Putamen (tissue), 1 donor: ENCODE measurements at places on chromosomes 1 and 21.
A peak's percentile ranks its signal among the peaks of the same experiment; 100 is the strongest.

GRCh38 chr21:45511661-45512431 is 30.4 kb downstream of the SLC19A1 start:
- DNase-seq, result no peak

DNA sequence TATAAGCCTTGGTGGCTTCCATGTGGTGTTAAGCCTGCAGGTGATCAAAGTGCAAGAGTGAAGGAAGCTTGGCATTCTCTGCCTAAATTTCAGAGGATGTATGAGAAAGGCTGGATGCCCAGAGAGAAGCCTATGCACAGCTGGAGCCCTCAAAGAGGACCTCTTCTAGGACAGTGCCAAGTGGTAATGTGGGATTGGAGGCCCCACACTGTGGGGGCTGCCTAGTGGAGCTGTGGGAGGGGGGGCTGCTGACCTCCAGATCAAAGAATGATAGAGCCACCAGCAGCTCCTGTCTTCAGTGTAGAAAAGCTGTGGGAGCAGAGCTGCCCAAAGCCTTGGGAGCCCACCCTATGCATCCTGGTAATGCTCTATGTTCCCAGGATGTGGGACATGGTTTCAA is 1512.7 kb upstream of the TPTE start:
- DNase-seq, result no peak

- DNase-seq, result no peak
Measured at GRCh38 chr1:154501423-154502065, 475 bp upstream of the TDRD10 start.

DNA sequence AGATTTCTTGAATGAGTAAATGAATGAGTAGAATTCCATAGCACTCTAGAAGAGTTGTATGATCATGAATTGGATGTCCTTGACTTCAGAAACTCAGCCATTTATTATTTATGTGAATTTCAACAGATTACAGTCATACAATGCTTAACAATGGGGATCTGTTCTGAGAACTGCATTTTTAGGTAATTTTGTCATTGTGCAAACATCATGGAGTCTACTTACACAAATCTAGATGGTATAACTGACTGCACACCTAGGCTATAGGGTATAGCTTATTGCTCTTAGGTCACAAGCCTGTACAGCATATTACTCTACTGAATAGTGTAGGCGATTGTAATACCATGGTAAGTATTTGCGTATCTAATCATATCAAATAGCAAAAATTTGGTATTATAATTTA is 59.6 kb downstream of the PRRX1 start:
- no peak for DNase-seq

GRCh38 chr1:54229281-54229891 is 29.4 kb downstream of the MRPL37 start:
- no peak for DNase-seq

DNA sequence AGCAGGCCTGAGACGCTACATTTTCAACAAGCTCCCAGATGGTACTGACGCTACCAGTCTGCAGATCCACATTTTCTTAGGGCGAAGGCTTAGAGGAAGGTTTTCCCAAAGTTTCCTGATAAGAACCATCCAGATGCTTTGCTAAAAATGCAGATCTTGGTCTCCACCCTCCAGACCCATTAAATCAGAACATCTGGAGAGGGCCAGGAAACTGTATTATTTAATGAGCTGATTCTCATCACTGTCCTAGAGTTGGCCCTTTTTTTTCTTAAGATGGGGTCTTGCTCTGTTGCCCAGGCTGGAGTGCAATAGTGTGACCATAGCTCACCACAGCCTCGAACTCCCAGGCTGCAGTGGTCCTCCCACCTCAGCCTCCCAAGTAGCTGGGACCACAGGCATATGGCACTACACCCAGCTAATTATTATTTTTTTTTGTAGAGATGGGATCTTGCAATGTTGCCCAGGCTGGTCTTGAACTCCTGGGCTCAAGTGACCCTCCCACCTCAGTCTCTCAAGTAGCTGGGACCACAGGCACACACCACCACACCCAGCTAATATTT is 67.2 kb upstream of the EFHD2 start:
- DNase-seq, result no peak

- no peak for DNase-seq
Measured at GRCh38 chr1:107640207-107640606, 324.8 kb downstream of the VAV3 start.

DNA sequence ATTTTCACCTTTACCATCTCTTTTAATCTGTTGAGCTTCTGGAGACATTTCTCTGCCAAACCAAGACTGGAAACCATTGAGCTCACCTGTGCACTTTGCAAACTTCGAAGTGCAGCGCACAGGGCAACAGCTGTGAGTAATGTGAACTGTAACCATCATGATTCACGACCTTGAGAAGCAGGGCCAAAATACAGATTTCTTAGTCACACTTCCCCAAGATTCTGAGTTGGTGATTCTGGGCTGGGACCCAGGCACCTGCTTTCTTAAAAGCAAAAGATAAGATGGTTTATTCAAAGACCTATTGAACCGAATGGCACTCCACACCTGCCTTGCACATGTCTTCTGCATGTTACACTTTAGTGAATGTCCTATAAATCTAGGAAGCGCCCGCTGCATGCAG is 10.2 kb downstream of the AGTRAP start:
- DNase-seq, result no peak

- DNase-seq, result no peak
Measured at GRCh38 chr1:212545941-212546635, 62.5 kb upstream of the ATF3 start.

DNA sequence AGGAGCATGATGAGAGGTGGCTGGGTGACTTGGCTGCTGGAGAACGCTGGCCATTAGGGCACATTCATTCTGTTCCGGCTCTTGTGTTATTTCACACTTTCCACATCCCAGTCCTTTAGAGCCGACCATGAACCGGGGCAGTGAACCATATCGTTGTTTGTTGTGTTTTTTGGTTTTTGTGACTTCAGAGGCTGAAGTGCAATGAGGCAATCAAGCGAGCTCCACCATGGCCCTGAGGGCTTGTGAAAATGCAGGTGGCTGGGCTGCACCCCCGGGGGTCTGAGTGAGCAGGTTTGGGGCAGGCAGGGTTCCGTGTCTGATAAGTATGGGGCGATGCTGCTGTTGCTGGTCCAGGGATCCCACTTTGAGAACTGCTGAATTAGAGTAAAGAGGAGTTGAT is 23.7 kb downstream of the ABCG1 start:
- DNase-seq, result no peak

- no peak for DNase-seq
Measured at GRCh38 chr1:233614743-233615521, 1.0 kb downstream of the KCNK1 start.

DNA sequence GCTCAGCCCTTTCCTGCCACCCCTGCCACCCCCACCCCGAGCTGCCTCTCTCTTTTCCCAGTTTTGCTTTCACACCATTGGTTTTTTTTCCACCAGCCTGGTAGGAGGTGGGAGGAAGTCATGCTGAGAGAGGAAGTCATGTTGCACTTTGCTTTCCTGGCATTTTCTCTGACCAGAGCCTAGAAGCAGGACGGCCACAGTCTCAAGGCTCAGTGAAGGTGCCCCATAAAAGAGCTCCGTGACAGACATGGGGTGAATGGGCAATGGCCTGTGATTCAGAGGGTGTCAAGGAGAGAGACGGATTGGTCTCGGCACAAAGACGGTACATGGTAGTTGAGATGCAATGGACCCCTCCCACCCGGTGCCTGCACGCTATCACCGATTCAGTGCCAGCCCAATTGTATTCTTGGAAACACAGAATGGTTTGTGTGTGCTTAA is 42.1 kb upstream of the DMRTB1 start:
- no peak for DNase-seq

- DNase-seq, result no peak
Measured at GRCh38 chr1:185846672-185847444, 112.7 kb downstream of the HMCN1 start.

- DNase-seq, result no peak
Measured at GRCh38 chr1:31678681-31679080, 25.1 kb downstream of the COL16A1 start.

DNA sequence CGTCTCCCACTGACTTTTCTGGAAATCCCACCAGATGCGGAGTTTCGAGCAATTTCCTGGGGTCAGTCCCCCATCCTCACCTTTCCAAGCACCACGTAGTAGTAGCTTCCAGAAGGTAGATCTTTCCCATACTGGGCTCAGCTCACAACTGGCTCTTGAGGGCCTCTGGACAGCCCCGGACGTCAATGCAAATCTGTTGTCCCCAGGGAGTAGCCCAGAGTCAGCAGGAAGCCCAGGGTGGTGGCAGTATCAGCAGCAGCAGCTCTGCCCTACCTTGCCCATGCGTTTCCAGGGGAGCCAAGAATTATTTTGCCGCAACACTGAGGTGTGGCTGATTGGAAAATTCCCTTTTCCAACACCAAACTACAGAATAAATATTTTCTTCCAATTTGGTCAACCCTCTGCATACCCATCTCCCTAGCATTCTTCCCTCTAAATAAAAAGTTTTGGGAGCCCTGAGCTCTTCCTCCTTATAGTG is 70.3 kb downstream of the CD46 start:
- DNase-seq, result no peak

DNA sequence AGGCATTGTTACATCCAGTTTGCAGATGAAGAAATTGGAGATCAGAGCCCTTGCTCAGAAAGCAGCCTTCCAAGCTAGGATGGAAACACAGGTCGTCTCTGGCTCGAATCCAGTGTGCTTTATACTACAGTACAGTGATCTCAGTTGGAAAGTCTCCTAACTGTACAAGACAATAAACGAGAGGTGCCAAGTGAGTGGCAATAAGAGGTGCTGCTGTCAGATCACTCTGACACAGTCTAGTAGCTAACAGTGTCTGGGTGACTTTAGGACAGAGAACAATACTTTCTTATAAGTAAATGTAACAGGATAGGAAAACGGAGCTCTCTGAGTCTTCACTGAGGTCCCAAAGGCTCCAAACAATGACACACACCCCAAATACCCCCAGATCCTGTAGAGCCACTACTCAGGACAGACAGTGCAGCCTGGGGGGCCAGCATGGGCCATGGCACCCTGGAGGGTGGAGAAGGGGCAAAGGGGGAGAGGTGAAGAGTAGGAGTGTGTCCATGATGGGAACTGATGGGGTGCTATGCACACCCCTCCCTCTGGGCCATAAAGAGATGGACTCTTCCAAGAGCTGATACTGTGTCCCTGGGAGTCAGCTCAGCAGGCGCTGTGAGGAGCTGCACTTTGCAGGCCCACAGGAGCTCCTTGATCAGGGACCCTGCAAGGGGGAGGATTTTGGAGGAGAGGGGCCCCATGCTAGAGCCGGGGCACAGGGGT is 3.3 kb downstream of the SH3BGR start:
- no peak for DNase-seq

GRCh38 chr1:234776876-234777855 is 167.2 kb upstream of the IRF2BP2 start:
- DNase-seq, result no peak

DNA sequence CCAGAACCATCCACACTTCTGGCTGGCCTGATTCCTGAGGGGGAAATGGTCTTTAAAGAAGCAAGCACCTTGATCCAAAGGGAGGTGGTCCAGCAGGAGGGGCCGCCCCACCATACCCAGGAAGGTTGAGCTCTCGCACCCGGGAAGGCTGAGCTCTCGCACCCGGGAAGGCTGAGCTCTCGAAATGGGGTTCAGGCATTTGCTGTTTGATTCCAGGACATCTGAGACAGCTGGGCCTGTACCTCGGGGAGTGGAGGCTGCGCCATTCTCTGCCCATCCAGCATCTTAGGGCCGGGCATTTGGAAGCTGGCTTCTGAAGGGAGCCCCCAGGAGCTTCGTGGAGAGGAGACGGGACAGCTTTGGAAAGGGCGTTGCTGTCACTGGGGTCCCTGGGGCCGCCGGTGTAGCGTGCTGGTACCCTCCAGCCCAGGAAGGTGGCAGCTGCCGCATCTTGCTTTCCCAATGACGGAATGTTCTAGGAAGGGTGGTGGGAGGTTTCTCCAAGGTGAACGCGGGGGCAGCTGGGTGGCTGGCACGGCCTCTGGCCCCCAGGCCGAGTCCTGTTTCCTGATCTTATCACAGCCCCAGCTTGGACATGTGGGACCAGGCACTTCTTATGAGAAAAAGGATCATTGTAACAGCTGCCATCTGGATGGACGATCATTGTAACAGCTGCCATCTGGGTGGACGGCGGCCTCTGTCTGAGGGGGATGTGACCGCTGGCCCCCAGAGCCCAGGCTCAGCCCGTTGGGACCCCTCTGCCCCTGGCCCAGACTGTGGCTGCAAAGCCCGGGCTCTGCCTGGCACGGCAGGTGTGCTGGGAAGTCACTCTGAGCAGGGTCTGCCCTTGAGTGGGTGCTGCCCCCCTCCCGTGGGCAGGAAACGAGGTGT is 61.6 kb downstream of the COL18A1 start:
- DNase-seq, result no peak

DNA sequence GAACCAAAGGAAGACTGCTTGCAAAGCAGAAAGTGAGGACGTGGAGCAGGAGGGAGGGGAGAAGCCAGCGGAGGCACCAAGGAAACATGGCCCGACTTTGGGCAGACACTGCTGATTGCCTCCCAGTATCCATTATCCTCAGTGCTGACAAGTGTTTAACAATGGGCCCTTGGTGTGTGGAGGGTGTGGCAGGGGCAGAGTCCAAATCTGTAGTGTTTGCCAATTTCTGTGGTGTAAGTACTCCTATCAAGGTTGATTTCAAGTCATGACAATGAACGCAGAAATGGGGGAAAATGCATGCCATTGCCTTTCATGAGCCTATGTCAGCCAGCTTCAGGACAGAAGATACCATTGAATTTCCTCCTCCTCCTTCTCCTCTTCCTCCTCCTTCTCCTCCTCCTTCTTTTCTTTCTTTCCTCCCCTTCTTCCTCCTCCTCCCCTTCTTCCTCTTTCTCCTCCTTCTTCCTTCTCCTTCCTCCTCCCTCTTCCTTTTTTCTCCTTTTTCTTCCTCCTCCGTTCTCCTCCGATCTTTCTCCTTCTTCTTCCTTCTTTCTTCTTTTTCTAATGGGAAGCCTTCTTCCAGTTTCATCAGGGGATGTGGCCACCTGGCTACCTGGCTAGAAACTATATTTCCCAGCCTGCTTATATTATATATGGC is 10.3 kb upstream of the PHC2 start:
- DNase-seq, result no peak

GRCh38 chr1:228944935-228945371 is 209.7 kb downstream of the RHOU start:
- DNase-seq, result no peak

GRCh38 chr1:8989821-8990220 is 36.4 kb downstream of the SLC2A7 start:
- DNase-seq, result no peak

DNA sequence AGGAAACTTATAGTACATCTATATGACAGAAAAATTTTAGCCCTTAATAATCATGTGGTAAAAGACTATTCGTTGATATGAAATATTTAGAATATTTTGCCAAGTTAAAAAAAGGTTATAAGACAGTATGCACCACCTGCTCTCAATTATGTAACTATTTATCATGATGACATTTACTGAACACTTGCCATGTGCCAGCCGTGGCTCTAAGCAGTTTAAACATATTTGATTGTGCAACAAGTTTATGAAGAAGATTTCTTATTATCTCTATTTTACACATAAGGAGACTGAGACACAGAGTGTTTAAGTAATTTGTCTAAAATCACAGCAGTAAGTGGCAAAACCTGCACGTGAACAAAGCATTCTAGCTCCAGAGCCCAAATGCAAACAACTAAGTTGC is 199.3 kb upstream of the JUN start:
- DNase-seq, result no peak

GRCh38 chr1:159924025-159924790 is 1.1 kb downstream of the TAGLN2 start:
- DNase-seq, result peak; percentile 25
